ENCODE measurements at places on chromosomes 1 and 21.

DNA sequence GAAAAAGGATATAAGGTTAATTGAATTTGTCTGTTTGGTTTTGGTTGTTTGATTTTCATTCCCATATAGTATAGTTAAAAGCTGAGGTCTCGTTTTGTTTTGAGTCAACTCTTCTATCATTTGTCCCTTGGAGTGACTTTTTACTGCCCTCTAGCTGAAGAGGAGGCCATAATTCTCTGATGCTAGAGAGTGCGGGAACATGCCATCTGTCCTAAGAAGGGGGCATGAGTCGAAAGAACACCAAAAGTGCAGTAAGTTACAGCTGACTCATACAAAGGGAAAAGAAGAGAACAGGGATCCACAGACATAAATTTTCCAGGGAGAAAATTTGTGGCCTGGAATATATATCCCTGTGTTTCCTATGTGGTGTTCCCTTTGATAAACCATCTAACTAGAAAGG lies 4.1 kb downstream of the KRTAP21-3 start:
- H3K27ac ChIP-seq = no peak overlapping the region
- H3K36me3 ChIP-seq = peaks cover 47% of the 10 kb centered on the region
- peaks cover 35% of the 10 kb centered on the region for H3K4me1 ChIP-seq
- no peak overlapping the region for H3K4me3 ChIP-seq
- no peak for DNase-seq

DNA sequence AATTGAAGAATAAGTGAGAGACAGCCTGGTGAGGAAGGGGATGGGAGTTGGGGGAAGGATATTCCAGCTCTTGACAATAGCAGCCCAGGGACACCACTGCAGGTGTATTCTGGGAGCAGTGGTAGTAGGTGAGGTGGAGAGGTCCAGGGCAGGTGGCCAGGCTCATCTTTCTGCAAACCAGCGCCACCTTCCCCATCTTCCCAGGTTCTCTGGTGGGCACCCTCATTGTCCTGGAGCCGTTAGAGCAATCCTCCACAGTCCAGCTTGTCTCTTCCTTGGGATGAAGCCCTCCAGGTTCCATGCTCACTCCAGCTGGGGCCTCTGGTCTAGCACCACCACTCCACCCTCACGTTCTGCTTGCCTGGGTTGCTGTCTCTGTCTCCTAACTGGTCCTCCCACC lies 97.0 kb downstream of the IER5 start:
- DNase-seq = no peak
- peaks cover 1% of the 10 kb centered on the region for H3K4me1 ChIP-seq
- H3K36me3 ChIP-seq = no peaks in the 10 kb centered on the region
- H3K27ac ChIP-seq = no peak overlapping the region
- H3K27me3 ChIP-seq = peaks cover 30% of the 10 kb centered on the region

- no peaks in the 10 kb centered on the region for H3K27me3 ChIP-seq
- no peak for DNase-seq
- H3K36me3 ChIP-seq = peaks cover 53% of the 10 kb centered on the region
- H3K4me3 ChIP-seq = no peak overlapping the region
- H3K27ac ChIP-seq = peak overlapping the region; percentile 90
- peaks cover 86% of the 10 kb centered on the region for H3K4me1 ChIP-seq
These were observed 17.8 kb downstream of the CAPZB start for GRCh38 chr1:19467199-19468187.

GRCh38 chr1:77370161-77370560 lies 88.3 kb downstream of the AK5 start:
- no peaks in the 10 kb centered on the region for H3K36me3 ChIP-seq
- H3K4me3 ChIP-seq = no peak overlapping the region
- peaks cover 2% of the 10 kb centered on the region for H3K4me1 ChIP-seq
- DNase-seq = no peak
- H3K27ac ChIP-seq = no peak overlapping the region
- H3K27me3 ChIP-seq = no peaks in the 10 kb centered on the region

GRCh38 chr1:14037101-14037847 lies 337.3 kb downstream of the PRDM2 start:
- H3K27ac ChIP-seq = no peak overlapping the region
- no peak overlapping the region for H3K4me3 ChIP-seq
- H3K36me3 ChIP-seq = no peaks in the 10 kb centered on the region
- DNase-seq = no peak
- no peaks in the 10 kb centered on the region for H3K4me1 ChIP-seq

DNA sequence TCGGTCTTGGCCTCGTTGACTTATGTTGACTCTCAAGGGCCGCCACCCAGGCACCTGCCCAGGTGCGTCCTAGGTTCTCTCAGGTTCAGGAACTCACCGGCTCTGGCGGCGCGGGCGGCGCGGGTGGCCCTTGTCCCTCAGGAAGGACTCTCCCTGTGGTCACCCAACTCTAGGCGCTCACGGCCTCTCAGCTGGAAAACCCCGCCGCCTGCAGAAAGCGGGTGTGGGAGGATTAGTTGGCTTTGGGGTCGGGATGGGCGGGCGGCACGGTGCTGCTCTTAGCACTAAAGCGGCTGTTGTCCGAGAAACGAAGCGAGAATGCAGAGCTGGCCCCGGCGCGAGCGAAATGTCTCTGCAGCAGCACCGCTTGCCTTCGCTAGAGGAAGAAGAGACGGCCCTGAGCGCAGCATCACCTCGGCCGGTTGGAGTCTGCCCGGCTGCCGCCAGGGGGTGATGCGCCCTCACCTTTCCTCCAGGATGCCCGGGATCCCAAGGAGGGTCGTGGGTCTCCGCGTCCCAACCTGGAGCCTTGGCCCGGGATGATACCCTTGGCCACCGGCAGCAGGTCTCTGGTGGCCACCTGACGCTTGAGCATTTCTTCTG lies 8.1 kb upstream of the TADA1 start:
- no peak for DNase-seq
- H3K27me3 ChIP-seq = peaks cover 32% of the 10 kb centered on the region
- no peak overlapping the region for H3K4me3 ChIP-seq
- H3K27ac ChIP-seq = no peak overlapping the region

GRCh38 chr1:17494114-17494729 lies 45.3 kb upstream of the ARHGEF10L start:
- no peak overlapping the region for H3K27ac ChIP-seq
- H3K4me3 ChIP-seq = no peak overlapping the region
- no peaks in the 10 kb centered on the region for H3K36me3 ChIP-seq
- no peaks in the 10 kb centered on the region for H3K4me1 ChIP-seq

- DNase-seq = no peak
- no peaks in the 10 kb centered on the region for H3K27me3 ChIP-seq
- H3K36me3 ChIP-seq = peaks cover 40% of the 10 kb centered on the region
These were observed 736 bp upstream of the ZMPSTE24 start for GRCh38 chr1:40257313-40257687.

DNA sequence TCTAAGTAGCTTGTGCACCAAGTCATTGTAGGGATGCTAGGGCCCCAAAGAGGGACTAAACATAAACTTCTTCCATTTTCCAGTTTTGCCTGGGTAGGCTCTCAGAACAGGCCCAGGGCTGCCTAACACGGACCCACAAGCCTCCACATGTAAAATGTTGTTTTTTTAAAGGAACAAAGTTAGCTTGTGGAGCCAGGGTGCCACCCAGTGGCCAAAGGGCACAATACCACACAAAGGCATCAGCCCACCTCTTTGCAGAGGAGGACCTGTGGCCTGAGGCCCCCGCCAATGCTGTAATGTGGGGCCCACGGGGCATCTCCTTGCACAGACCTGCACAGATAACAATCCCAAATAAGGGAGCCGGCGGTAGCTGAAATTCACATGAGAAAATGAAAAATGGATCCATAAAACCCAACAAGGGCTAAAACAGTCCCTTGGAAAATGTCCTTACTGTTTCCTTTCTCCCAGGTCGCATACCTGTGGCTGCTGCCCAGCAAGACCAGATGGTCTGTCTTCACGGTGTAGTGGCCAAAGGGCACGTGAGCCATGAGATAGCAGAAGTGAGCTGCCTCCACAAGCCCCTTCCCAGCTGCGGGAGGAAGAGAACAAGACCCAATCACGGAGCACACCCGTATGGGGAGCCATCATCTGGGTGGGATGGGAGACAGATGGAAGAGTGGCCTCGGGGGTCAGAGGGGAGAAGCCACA lies 23.8 kb downstream of the SEC16B start:
- H3K4me1 ChIP-seq = peaks cover 2% of the 10 kb centered on the region
- no peak overlapping the region for H3K27ac ChIP-seq
- no peaks in the 10 kb centered on the region for H3K36me3 ChIP-seq
- H3K27me3 ChIP-seq = no peaks in the 10 kb centered on the region
- no peak overlapping the region for H3K4me3 ChIP-seq

- H3K36me3 ChIP-seq = no peaks in the 10 kb centered on the region
- no peaks in the 10 kb centered on the region for H3K27me3 ChIP-seq
- no peak overlapping the region for H3K4me3 ChIP-seq
- no peaks in the 10 kb centered on the region for H3K4me1 ChIP-seq
- DNase-seq = no peak
- no peak overlapping the region for H3K27ac ChIP-seq
These were observed 124.2 kb upstream of the OLFM3 start for GRCh38 chr1:102120910-102121309.

GRCh38 chr1:203035111-203036000 lies 9.1 kb downstream of the PPFIA4 start:
- DNase-seq = no peak
- peaks cover 9% of the 10 kb centered on the region for H3K4me1 ChIP-seq
- H3K27ac ChIP-seq = no peak overlapping the region
- peaks cover 6% of the 10 kb centered on the region for H3K36me3 ChIP-seq
- no peaks in the 10 kb centered on the region for H3K27me3 ChIP-seq

DNA sequence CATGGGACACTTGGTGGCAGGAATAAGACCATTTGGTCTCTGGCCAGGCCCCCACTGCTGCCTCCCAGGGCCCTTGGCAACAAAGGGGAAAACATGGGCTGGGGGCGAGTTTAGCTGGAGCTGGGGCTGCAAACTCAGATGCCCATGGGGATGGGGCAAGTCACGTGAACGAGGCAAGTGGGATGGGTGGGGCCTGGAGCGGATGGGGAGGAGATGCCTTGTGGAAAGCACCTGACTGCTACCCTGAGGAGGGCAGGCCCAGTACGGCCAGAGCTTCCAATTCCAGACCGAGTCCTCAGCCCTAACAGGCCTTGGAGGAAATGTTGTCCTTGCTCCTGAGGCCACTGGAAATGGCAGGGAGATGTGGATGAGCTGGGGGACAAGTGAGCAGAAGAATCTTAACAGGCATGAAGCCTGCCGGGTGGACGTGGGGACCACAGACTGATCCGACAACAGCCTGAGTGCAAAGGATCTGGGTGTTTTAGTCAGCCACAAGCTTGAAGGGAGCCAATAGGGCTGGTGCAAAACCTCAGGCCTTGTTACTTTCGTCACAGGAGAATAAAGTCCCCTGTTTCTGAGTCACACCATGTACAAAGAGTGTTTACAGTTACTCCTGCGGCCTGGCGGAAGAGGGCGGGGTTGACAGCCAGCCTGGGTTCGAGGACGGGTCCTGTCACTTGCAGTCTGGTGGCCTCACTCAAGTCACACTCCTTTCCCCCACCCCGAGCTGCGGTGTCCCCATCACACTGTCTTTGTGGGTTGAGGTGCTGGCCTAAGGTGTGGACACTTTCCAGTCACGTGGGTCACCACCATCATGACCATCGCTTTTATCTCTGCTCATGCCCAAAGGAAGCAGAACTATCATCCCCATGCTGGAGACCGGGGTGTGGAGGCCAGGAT lies 19.1 kb downstream of the RUNX3 start:
- H3K4me3 ChIP-seq = no peak overlapping the region
- peak; percentile 49 for DNase-seq
- no peaks in the 10 kb centered on the region for H3K27me3 ChIP-seq
- peaks cover 77% of the 10 kb centered on the region for H3K36me3 ChIP-seq

DNA sequence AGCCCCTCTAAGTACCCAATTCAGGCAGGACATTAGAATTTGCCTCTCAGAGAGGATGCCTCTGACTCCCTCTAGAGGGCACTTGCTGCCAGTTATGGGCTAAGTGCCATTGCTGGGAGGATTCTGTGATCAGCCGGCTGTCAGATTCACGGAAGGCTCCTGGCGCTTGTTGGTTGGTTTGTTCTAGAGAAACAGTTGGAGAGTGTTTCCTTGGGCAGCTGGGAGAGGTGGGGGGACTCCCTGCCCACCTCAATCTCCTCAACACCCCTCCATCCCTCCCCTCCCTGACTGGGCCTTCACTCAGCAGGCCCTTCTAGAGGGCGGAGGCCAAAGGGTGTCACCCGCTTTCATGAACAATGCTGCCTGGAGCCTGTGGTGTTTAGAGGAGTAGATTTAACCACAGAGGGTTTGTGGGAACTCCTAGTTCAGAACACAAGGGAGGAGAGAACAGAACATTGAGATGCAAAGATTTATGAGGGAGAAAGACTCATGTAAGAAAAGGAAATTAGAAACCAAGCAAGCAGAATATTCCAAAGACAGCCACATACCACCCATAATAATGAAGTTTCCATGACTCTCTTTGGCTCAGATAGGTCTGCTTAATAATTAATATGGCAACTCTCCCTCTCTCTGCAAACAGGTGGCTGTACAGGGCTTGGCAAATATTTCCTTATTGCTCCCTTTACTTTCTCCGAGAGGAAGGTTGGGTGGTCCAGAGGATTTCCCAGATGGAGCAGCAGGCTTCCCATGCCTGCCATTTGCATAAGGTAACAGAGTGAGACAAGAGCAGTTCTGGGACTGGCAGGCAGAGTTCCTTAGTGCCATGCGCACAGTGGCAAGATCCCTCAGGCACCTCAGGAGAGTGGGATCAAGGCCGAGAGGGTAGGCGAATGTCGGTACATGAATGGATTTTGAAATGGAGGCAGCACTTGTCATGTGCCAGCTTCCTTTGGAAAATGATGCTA lies 30.0 kb upstream of the ACP6 start:
- no peaks in the 10 kb centered on the region for H3K36me3 ChIP-seq
- no peak overlapping the region for H3K4me3 ChIP-seq
- H3K27ac ChIP-seq = no peak overlapping the region
